ENCODE measurements at places on chromosomes 16 and 17.

GRCh38 chr17:78258323-78259191, 27.1 kb downstream of the TMEM235 start:
- DNase-seq: peak; percentile 53

DNA sequence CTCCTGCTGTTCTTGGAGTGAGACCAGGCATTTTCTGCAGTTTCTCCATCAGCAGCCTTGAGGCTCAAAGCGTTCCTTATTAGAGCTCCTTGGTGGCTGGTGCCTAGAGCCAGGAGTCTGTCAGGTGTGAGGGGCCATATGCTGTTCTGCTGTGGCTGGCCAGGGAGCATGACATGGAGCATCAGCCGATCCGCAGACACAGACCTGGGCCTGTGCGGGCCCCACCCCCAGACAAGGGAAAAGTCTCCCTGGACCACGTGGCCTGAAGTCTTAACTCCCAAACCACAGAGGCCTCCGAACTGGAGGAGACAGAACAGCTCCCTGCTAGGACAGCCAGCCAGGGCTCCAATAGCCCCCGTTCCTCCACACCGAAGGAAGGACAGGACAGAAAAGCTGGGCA, 162.7 kb upstream of the CIBAR2 start:
- DNase-seq: no peak

- DNase-seq: peak; percentile 83
Measured at GRCh38 chr17:43398724-43399595, at the start of gene ARL4D. TSS of gene ARL4D (plus strand) at chr17:43398993. CDS start at chr17:43399733, 740 bp downstream.

- DNase-seq: no peak
Measured at GRCh38 chr17:16258901-16259300, 41.9 kb downstream of the PIGL start.
